ENCODE measurements at places on chromosomes 7 and 10.

DNA sequence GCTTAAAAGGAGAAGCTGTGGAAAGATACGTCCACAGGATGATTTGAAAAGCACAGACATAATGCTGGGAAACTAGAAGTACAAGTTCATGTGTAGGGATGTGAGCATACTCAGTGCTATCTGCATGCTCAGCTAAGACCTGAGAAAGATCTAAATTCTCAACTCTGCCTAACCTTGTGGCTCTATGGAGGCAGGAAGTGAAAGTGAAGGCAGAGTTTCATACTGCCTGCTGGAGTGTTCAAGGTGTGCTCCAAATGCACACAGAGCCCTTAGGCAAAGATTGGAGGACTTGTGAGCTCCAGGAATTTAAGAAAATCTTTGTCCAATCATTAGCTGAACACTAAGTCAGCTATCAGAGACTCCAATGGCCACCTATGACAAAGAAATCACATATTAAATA, 190.9 kb downstream of the RNLS start:
- no peak for DNase-seq

GRCh38 chr10:110411047-110411410, 86.7 kb upstream of the DUSP5 start:
- DNase-seq = no peak

- peak; percentile 33 for DNase-seq
Observed at GRCh38 chr10:112565434-112566053, 118.5 kb downstream of the VTI1A start.

- no peak for DNase-seq
Observed at GRCh38 chr7:7972922-7973594, 4.5 kb downstream of the GLCCI1 start.

GRCh38 chr7:117350027-117350426, 27.2 kb upstream of the WNT2 start:
- DNase-seq = no peak

DNA sequence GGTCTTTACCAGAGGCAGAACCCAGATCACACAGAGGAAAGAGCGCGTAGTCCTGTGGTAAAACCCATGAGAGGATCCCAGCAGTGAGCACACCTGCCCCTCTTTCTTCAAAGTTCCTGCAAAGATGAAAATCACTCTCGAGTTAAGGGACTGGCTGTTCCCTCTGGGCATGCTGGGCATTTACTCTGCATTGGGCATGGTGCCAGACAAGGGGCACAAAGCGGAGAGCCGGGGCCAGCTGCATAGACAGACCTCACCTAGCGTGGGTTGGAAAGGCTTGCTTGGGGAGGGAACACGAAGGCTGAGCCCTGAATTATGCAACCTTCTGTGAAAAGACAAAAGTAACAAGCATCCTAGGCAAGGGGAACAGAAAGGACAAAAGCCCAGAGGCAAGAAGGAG, 120.0 kb upstream of the TCERG1L start:
- DNase-seq = no peak

GRCh38 chr10:71079761-71080380, 132.5 kb upstream of the UNC5B start:
- no peak for DNase-seq

DNA sequence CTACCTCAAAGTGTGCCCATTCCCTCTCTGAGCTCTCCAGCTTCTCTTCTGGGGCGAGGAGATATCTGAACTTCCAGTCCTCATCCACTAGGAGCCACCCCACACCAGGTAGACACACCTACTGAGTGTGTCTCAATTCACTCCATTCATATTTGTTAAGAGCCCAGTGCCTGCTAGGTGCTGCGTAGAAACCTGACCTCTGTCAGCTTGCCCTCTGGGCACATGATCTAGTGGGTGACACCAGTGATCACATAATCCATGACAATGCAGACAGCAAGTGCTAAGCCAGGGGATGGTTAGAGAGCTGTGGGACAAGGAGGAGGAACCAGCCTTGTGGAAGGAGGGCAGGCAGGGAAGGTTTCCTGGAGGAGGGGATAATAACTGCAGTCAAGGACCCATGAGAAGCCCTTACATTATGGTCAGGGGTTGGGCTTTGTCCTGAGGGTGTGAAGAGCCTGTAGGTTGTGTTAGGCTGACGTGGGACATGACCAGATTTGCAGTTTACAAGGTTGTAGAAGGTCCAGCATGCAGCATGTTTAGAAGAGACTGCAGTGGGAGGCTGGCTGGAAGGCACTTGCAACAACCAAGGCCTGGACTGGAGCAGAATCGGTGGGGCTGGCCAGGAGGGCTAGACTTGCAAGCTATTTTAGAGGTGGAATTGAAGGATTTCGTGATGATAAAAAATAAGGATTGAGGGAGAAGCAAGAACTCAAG, 81.8 kb downstream of the COL13A1 start:
- no peak for DNase-seq

DNA sequence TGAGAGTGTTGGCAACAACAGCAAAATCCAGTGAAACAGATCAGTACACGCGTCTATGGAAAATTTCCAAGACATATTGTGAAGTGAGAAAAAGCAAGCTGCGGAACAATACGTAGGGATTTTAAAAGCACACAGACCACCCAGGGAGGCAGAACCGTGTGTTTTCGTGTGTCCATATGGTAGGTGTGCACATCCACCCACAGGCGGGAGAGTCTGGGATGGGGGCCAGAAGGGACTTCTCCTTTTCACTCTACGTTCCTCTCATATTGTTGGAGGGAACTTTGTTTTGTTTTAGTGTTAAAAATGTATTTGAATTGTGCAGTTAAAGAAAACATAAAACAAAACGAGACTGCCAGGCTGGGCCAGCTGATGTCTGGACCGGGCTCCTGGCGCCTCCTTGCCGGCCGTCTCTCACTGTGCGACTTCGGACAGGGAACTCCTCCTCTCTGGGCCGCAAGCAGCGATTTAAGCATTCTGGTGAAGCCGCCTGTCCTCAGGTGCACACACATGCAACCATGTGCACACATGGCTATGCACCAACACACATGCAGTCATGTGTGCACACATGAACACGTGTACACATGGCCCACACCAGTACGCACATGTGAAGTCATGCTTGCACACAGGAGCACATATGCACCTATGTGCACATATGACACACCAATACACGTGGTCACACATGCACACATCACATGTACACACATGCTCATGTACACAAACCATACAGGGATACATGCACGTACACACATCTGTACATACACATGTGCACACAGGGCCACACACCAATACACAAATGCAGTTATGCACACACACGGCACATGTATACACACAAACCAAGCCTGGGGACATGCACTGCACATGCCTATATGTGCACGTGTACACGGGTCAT, 141.1 kb downstream of the ELFN1 start:
- no peak for DNase-seq

DNA sequence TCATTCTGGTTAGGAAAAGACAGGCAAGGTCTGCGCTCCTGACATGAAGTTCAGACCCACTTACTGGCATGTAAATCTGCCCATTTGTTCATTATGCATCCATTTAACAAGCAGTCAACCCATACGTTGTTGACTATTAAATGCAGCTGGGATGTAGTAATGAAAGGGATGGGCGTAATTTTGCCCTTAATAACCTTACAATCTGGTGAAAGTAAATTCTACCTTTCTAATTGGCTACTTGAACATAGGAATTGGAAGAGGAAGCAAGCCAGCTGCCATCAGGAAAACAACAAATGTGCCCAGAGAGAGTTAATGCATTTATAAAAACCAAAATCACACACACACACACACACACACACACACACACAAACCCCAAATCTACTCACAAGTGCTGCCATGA, 170.2 kb upstream of the PITRM1 start:
- DNase-seq = no peak

DNA sequence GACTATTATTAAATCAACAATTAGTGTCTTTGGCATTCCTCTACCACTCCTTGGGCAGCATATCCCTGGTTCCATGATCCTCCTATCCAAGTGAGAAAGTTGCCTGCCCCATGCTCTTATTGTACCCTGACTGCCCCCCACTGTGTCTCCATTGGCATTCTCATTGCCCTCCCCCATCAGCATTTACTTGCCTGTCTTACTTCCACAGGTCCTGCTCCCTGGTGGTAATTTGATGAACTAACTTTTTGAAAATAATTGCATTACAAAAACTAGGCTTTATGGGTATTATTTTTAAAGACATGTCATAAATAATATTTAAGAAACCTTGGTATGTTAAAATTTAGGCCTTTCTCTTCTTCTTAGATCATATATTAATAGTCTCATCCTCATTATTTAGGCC, 346.4 kb downstream of the PCLO start:
- DNase-seq = no peak

- DNase-seq = peak; percentile 56
Observed at GRCh38 chr7:140326116-140326928, 72.0 kb downstream of the SLC37A3 start.

GRCh38 chr7:88046839-88047573, 113.0 kb downstream of the ADAM22 start:
- no peak for DNase-seq

DNA sequence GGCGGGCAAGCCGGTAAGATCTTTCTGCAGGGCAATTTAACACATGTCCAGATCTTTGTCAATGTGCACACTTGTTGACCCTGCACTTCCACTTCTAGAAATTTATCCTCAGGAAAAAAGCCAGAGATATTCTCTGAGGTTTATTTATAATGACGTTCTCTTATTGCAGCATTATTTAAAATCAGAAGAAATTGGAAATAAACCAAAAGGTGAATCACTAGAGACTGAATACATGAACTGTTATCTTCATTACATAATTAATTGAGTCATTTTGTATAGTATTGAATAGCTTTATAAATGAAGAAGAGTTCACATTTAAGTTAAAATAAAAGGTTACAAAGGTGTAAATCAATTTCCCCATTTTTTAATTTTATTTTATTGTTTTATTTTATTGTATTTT, 16.3 kb upstream of the SAR1A start:
- no peak for DNase-seq

DNA sequence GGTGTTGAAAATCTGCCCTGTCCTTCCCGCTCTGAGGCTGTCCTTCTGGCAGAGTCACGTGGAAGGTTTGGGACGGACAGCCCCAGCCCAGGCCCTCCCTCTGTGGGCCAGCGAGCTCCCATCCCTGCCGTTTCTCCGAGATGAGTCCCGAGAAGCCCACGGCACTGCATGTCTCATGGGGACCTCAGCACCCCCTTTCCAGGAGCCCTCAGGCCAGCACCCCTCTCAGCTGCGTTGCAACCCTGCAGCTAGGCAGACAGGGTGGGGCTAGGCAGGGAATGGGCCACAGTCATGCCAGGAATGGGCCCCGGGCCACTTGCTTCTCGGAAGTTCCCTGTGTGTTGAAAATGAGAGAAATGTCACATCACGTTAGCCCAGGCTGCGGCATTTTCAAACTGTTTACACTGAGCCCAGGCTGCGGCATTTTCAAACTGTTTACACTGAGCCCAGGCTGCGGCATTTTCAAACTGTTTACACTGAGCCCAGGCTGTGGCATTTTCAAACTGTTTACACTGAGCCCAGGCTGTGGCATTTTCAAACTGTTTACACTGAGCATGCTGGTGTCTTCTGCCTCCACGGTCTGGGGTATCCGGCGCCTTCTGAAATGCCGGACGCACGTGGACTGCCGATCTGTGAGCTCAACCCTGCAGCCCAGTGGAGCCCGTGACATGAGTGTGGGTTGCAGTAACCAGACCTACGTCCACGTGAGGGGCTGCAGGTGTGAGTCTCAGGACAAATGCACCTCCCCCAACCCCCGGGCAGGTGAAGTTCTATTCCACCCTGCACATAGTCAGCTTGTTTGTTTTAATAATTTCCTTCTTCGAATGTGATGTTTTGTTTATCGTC, 42.6 kb downstream of the FAM20C start:
- DNase-seq = no peak

- no peak for DNase-seq
Observed at GRCh38 chr7:112025556-112025955, 180.6 kb downstream of the DOCK4 start.

DNA sequence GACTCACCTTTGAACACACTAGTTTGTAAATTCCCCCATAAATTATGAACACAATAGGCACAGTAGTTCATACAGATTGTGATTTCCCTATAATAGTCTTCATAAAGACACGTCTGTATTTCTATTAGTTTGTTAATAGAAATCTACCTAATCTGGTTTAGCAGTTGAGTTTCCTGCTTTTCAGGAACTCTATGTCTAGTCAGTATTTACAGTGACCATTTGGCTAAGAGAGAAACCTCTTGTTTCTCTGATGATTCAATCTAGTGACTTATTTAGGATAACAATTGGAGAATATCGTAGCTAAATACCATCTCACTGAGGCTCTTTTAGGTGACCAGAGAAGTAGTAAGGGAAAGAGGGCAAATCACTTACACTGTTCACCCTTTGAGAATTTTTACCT, 5.9 kb upstream of the HERPUD2 start:
- no peak for DNase-seq

DNA sequence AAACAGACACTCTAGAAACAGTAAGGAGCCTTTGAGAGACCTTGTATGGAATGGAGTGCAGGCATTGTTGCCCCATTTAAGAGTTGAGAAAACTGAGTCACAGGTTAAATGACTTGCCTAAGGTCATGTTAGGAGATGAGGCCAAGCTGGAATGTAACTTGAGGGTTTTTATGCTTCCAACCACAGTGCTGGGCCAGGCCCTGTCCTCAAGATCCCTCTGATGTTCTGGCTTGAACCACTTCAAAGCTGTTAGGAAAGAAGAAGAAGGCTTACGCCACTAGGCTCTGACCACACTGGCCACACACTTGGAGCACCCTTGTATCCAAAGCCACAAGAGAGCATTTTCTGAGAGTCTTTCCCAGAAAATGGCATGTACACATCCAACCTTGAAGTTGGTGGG, 42.7 kb downstream of the PLAU start:
- DNase-seq = no peak

DNA sequence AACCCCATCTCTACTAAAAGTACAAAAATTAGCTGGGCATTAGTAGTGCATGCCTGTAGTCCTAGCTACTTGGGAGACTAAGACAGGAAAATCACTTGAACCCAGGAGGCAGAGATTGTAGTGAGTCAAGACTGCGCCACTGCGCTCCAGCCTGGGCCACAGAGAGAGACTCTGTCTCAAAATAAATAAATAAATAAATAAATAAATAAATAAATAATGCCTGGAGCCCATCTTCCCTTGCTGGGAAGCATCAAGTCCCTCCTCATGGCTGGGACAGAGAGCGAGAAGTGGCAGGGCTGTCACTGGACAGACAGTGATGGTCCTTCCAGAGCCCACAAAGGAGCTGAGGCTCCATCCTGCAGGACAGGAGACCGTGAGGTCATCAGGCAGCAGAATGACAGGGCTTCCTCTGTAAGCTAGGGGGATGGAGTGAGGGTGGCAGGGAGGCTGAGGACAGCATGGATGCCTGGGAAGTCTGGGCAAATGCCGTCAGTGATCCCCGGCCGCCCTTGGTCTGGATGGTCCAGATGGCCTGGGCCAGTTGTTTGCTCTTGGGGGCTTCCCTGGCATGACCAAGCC, 36.4 kb upstream of the ELN start:
- no peak for DNase-seq

- DNase-seq = no peak
Observed at GRCh38 chr10:48899781-48900180, 39.9 kb downstream of the LRRC18 start.

- no peak for DNase-seq
Observed at GRCh38 chr10:112911206-112911605, 38.8 kb upstream of the TCF7L2 start.

All from NCI-H748 treated with DMSO at 0.1 percent for 48 hours (cell line).